Smooth muscle cell of the umbilical artery (primary cell): ENCODE measurements at places on chromosomes 4 and X. TPM values are rescaled to one million over a fixed set of nuclear protein-coding genes. Genes with fewer than 3 reads are reported as not detected.

The SASH3 gene
- total RNA-seq = not detected in 2 replicates

The STOX2 gene
- 1.8 and 2.2 TPM in 2 replicates for total RNA-seq

The ARSJ gene
- total RNA-seq = 23.5 and 37.6 TPM in 2 replicates

The L1CAM gene
- total RNA-seq = 0.59 and 2.6 TPM in 2 replicates

The GLUD2 gene
- total RNA-seq = 0.30 and 0.92 TPM in 2 replicates

The ADH5 gene
- total RNA-seq = 158 and 183 TPM in 2 replicates
